ENCODE measurements at places on chromosomes 4 and X.

GRCh38 chr4:54144199-54144598 lies 44.2 kb downstream of the GSX2 start:
- no peak for DNase-seq

GRCh38 chr4:124947622-124948265 lies 235.2 kb upstream of the ANKRD50 start:
- no peak for DNase-seq

GRCh38 chrX:44914532-44915198 lies 41.7 kb downstream of the KDM6A start:
- no peak for DNase-seq

DNA sequence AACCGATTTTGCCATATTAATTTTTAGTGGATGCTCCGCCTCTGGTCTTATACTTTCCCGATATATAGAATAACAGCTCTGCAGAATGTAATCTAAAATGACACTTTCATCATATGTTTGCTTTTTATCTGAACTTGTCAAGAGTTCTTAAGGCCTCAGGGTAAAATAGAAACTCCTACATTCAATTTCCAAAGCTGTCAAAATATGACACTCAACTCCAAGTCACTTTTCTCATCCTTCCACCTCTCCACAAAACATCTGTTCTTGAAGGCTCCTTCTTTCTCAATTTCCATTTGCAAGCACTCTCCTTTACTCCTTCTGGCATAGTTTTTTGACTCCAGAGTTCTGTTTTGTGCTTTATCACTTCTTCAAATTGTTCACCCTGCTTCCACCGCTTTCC lies 242.2 kb downstream of the PDGFC start:
- DNase-seq: no peak

DNA sequence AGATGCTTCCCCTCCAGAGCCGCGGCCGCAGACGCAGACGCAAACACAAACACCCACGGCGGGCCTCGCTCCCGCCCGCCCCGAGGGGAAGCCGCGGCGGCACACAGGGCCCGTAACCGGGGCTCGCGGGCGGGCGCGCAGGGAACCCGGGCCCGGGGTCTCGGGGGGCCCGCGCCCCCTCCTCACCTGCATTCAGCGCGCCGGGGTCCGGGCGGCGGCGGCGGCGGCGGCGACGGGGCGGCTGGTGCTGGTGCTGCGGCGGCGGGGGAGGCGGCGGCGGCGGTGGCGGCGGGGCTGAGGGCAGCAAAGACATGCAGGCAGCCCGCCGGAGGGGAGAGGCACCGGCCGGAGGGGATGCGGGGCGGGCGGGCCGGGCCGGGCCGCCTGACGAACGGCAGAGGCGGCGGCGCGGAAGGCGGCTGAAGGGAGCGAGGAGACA lies 255 bp upstream of the CNOT6L start:
- DNase-seq: no peak

DNA sequence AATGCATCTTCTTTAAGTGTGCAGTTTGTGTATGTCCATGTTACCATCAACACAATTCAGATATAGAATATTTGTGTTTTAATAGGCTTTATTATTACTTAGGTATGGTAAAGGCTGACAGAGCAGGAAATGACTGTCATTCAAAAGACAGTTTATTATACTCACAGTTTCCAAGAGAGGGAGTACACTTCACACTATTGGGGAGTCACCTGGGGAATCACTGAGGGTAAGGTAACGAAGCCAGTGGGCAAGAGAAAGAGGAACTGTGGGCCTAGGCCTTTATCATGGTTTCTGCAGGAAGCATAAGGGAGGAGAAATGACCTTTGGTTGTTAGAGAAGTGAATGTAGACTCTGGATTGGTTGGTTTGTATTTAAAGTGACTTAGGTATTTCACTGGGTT lies 235.1 kb upstream of the HCCS start:
- no peak for DNase-seq

DNA sequence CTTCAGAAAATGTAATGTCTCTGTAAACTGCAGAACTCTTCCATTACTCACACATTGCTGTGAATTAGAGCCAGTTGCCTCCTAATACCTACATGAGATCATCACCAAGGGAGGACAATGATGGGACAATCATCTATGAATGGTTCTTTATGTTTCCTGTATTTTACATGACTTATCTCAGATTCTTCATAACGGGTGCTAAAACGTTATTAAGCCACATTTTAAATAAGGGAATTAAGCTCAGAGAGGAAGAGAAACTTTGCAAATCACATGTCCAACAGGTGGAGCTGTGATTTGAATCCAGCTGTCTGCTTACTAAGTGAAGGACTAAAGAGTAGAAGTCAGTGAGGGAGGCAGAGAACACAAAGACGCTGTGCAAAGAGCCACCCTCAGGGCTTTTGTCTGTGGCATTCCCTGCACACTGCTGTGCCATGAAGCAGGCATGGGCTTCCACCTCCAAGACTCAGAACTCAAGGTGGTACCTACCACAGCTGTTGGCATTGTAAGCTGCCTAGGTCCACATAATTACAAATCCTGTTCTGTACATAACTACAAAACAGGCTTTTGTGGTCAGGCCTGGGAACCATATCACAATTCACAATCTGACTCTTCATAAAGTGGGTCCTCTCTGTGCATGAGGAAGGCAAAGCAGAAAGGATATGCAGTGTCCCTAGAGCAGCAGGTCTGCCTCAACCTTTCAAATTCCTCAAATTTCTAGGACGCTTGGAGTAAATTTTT lies 12.8 kb downstream of the TBC1D9 start:
- no peak for DNase-seq

GRCh38 chr4:160276785-160277325 lies 1174.0 kb downstream of the RAPGEF2 start:
- DNase-seq: no peak

DNA sequence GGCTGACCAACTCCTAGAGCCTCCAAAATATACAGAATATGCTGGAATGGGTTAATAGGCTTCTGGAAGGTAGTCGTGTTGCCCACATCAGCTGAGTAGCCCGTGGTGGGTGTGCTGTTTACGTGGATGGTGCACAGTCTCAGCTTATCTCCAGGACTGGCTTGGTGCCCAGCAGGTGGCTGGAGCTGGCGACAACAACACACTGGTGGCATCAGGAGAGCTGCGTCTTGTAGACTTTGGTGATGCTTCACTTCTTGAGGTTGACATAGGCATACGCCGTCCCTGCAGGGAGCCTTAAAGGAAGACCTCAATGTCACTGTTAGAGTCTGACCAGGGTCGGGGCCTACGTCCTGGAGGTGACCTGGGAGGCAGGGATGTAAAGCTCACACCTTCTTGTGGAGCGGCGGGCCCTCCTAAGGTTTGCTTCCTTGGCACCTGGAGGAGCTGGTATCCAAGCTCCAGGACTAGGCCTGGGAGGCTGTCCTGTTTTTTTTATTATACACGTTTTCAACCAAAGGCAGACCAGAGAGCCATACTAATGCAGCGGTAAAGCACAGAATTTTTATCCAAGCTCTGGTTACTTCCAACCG lies 26.5 kb upstream of the RBMX start:
- no peak for DNase-seq

- no peak for DNase-seq
These were observed 4.6 kb upstream of the ERCC6L start for GRCh38 chrX:72243472-72243871.

GRCh38 chr4:38188631-38189101 lies 228.5 kb downstream of the PTTG2 start:
- no peak for DNase-seq

DNA sequence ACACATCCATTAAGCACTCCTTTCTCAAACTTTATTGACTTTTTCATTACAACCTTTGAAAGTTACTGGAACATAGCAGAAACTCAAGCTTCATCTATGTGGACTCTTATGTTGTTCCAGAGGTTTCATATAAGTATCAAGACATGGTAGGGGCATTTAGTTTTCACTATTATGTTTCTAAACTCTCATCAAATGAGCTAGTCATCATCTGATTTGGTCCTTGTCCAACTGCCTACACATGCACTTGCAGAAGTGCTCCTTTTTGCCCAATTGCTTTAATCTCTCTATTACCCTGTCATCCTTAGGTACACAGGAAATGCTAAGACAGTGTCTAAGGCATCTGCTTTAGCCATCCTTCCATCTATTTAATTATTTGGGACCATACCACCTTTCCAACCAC lies 42.2 kb upstream of the EPGN start:
- no peak for DNase-seq

GRCh38 chrX:7921750-7922149 lies 5.5 kb downstream of the PNPLA4 start:
- no peak for DNase-seq

DNA sequence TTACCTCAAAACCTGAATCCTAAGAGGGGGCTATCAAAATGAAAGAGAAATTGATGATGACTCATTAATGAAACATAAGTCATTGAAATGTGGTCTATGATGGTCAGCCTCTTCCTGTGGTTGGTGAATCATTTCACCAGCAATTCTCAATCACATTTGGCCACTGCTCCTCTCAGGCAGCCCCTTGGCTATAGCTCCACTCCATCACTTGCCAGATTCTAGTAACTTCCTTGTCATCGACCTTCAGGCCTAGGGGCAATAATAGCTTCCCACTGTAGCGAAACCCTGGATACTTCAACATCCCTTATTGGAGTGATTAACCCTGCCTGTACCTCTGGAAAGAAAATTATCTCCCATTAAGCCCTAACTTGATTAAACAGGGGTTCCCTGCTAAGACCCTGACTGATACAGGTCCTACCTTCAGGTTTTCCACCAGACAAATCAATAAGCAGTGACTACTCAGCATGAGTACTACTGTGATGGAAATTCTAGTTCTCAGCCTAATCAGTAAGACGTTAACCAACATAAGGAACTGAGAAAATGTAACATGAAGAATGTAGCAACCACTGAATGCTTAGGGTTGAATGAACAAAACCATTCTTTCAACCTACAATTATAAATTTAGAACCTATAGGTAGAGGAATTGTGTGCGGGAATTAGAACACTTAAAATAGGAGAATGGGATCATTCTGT lies 30.4 kb downstream of the ADH7 start:
- no peak for DNase-seq

- DNase-seq: no peak
These were observed 108.8 kb upstream of the BMP2K start for GRCh38 chr4:78667325-78667724.

DNA sequence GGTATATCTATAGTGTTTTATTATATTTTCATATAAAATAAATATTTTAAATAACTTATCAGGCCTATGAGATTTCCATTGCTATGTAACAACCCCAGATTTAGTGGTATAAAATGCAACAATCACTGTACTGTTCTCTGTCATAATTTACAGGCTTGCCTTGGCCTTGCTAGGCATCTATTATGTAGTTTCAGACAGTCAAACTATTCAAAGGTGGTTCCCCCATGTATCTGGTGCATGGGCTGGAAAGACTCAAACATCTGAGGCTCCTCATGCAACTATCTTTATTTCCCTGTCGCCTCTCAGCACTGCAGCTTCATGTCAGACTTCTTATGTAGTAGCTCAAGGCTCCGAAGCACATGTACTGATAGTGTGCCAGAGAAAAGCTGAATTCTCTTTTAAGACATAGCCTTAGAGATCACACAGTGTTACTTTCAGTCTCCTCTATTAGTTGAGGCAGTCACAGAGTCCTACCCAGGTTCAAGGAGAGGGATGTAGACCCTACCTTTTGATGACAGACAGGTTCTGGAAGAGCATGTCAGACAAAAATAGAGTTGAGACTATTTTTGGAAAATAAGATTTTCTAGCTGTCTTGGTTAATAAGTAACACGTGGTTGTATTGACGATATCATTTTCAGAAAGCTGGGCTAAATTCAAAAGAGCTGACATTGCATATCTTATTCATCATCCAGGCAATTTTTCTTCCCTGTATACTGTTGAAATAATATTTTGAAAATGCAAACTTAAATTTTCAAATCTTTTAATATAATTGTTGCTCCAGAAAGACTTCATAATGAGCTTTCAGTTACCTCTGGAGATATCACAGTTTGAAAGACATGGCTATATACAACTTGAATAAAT lies 19.4 kb downstream of the MTTP start:
- no peak for DNase-seq

- no peak for DNase-seq
These were observed 105.3 kb upstream of the TMEM150C start for GRCh38 chr4:82666970-82667665.

DNA sequence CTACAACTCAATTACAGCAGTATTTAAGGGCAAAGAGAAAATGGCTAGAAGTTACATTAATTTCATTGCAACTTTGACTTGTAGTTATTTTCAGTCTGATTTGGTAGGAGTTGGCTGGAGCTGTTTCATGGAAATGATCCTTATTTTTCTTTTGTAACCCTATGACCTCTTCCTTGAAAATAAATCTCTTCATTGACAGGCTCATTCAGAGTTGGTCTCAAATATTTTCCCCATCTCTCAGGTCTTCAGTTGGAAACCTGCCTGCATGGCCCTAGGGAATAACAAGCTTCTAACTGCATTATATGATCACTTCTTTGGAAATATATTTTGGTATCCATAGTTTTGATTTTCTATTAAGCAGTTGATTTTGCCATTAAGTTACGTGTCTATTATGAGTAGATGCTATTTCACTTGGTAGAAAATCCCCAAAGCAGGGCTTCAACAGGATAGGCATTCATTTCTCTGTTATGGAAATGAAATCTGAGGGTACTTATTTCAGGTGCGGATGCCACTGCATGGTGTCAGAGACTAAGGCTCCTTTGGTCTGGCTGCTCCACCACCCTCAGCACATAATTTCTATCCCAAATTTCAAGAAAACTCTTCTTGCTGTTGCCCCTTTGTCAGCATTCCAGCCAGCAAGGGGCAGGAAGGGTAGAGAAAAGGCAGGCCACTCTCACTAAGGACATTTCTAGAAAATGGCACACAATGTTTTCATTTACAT lies 502.5 kb downstream of the SPRY1 start:
- DNase-seq: no peak

GRCh38 chrX:3345281-3346191 lies 916 bp downstream of the MXRA5 start:
- DNase-seq: no peak

DNA sequence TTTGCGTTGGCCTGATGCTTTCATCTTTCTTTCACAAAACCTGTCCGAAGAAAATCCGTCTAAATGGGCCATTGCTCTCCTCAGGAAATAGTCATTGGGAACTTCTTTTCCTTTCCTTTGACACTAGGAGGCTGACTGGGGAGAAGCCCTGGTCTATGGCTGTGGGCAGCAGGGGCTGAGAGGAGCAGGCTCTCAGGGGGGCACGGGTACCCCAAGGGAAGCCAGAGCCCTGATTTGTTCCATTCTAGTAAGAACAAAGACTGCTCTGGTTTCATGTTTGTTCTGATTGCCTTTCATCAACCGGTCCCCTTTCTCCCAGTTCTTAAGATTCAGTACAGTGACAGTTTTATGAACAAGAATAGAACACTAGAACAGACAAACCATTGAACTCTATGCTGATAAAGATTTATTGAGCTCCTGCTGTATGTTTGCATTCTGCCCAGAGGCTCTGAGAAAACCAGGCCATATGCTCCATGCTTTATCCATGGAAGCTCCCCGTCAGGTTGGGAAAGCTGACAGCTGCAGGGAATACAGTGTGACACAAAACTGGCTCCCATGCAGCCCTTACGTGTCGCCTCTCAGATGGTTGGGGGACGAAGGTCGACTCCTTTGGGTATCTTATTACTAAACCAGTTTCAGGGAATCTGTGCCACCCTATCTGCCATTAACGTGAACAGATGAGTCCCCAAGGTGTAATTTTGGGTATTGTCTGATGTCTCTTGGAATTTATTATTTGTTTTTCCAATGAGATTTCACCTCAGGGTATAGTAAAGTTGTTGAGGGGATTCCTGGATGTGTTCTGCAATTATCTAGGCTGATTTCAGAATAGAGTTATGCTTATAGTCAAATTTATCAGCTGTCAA lies 72.4 kb upstream of the MSANTD1 start:
- DNase-seq: no peak

Measured in AG04449 (cell line).